Stimulated activated CD4-positive, alpha-beta T cell treated with anti-CD3 and anti-CD28 coated beads, TNF-alpha, amount 100 ng/mL, for 24 hours (primary cell): ENCODE measurements at places on chromosomes 3 and 15.

DNA sequence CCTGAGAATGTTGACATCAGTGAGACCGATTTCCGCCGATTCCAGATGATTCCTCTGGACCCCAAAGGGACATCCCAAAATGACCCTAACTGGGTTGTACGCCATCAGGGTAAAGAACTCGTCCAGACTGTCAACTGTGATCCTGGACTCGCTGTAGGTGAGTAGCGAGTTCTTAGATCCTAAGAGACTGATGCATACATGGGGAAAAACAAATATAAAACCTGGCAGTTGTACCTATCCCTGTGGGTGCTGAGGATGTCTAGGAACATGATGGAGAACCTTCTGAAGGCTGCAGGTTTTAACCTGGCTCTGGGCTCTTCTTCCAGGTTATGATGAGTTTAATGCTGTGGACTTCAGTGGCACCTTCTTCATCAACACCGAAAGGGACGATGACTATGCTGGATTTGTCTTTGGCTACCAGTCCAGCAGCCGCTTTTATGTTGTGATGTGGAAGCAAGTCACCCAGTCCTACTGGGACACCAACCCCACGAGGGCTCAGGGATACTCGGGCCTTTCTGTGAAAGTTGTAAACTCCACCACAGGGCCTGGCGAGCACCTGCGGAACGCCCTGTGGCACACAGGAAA, 12.3 kb downstream of the THBS1 start:
- DNase-seq = no peak

GRCh38 chr15:48681353-48681752, 35.8 kb upstream of the FBN1 start:
- DNase-seq = no peak

GRCh38 chr3:22117751-22118346, 366.8 kb upstream of the ZNF385D start:
- DNase-seq = no peak

- DNase-seq = no peak
These were observed 28.2 kb upstream of the BCL6 start for GRCh38 chr3:187773233-187774184.

DNA sequence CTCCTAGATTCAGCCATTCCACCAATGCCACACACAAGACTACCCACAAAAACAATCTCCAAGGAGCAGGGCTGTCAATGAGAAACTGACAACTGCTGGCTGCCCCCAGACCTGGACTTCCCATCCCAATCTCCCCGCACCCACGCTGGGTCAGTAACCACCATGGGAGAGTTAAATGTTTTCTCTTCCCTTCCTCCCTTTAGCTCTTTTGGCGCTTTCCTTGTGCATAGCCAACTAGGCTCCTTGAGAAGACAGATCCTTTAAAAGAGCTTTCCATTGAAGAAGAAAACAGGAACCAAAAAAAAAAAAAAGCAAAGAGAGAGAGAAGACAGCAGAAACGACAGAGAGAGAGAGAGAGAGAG, 8.3 kb downstream of the BCL6 start:
- DNase-seq = no peak

- DNase-seq = no peak
These were observed 77.2 kb downstream of the SCN10A start for GRCh38 chr3:38738630-38739395.

- no peak for DNase-seq
These were observed 31.7 kb upstream of the MFSD1 start for GRCh38 chr3:158769952-158770740.

GRCh38 chr3:173709026-173709425, 311.5 kb downstream of the NLGN1 start:
- DNase-seq = no peak

GRCh38 chr3:140570602-140571001, 107.3 kb upstream of the TRIM42 start:
- DNase-seq = no peak

DNA sequence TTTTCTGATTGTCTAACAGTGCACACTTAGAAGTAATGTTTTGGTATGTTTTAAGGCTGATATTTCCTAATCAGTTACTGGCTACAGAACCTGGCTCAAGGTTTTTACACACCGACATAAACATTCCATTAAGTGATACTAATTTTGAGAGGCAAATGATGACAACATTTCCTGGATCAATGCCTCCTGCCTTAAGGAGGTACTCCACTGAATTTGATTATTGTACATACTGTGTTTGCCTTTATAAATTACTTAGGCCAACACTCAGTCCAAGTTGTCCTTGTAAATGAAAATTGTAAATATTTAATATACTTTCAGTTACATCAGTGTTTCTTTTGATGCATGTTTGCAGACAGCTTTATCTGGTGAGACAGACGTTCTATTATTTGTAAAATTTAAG, 24.2 kb upstream of the LXN start:
- DNase-seq = no peak

- DNase-seq = no peak
These were observed 160.4 kb upstream of the SLC2A2 start for GRCh38 chr3:171186817-171187500.
